ENCODE measurements at places on chromosomes 2 and 18.
A peak's percentile ranks its signal among the peaks of the same experiment; 100 is the strongest.

DNA sequence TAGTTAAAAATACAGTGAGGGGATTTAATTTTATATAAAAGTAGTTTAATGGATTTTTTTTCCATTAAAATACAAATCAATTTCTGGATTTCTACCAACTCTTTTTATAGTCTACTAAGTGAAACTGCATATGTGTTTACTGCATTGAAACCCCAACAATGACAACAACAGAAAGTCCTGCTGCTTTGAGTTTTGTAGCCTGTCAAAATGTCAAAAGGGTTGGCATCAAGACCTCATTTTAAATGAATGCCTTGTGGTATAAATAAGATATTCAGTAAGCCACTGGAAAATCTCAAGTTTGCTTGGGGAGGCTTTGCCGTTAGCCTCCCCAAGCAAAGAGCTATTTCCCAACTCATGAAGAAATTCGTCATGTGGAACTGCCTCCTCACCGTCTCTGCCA lies 440.3 kb upstream of the HNMT start:
- DNase-seq: no peak

DNA sequence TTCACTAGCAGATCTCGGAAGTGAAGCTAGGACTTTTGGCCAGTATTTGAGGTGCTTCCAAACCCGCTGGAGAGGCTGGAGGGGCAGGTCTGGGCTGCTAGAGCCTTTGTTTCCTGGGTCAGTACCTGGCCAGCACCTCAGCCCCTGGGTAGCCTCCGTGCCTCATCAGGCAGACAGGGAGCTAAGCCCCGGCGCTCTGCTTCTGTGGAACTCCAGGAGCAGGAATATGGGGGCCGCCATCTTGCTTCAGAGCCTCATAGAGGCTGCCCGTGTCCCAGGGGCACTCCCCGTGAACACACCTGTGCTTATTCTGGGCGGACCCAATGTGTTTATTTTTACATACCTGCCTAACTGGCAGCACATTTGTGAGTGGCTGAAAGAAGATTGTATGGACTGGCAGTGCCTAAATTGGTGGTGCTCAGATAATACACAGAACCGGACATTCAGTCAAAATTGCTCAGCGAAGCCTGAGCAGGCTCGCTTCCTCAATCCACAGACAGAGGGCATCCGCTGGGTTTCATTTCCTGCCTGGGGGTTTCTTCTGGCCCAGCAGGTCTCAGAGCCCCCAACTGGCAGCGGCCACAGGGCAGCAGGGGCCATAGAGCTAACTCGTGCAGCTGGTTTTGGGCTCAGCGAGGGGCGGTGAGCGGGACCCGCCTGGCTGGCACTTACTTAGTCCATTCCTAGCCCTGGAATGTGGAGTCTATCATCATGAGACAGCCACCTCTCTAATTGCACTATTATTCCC lies 176.8 kb upstream of the ALKAL2 start:
- no peak for DNase-seq

DNA sequence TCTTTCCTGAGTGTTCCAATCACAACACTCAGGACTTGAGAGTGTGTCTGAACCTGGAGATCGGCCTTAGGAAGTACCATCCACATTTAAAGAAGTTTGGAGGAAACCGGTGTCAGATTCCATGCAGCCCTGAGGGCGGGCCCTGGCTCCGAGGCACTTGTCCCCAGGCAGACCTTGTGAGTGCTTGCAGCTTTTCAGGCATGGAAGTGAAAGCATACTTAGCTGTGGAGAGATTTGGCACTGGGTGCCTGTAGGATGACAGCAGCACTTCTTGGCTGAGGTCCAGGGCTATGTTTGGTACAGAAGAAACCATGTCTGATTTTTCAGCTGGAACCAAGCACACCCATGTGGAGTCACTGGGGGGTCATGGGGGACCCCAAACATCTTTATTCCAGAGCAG lies 230.8 kb downstream of the SEPTIN10 start:
- no peak for DNase-seq

- no peak for DNase-seq
Measured at GRCh38 chr2:64273524-64274398, 129.5 kb upstream of the PELI1 start.

- DNase-seq: no peak
Measured at GRCh38 chr2:169761251-169761969, 27.8 kb downstream of the KLHL23 start.

- DNase-seq: peak; percentile 47
Measured at GRCh38 chr2:42238644-42239288, 69.6 kb downstream of the EML4 start.

GRCh38 chr18:2102022-2102421 lies 469.3 kb downstream of the METTL4 start:
- no peak for DNase-seq

GRCh38 chr18:4352746-4353551 lies 102.2 kb downstream of the DLGAP1 start:
- no peak for DNase-seq

- no peak for DNase-seq
Measured at GRCh38 chr18:1047406-1047805, 142.7 kb downstream of the ADCYAP1 start.

- no peak for DNase-seq
Measured at GRCh38 chr2:218075975-218076811, 7.1 kb downstream of the RUFY4 start.

DNA sequence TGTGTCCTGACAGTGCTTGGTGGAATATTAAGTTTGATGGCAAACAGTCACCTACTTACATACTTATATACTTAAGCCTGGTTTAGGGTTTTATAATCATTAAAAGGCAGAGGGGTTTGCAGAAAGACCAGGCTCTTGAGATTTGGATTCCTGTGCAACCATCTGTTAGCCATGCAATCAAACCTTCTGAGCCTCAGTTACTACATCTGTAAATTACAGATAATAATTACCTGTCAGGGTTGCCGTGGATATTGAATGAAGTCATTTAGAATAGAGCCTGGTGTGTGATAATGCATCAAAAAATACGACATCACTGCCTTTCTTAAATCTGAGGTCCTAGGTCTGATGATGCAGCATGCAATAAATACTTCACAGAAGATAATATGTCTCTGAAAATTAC lies 152.9 kb downstream of the ARHGAP28 start:
- DNase-seq: no peak

GRCh38 chr2:15334644-15335326 lies 226.3 kb downstream of the NBAS start:
- DNase-seq: no peak

DNA sequence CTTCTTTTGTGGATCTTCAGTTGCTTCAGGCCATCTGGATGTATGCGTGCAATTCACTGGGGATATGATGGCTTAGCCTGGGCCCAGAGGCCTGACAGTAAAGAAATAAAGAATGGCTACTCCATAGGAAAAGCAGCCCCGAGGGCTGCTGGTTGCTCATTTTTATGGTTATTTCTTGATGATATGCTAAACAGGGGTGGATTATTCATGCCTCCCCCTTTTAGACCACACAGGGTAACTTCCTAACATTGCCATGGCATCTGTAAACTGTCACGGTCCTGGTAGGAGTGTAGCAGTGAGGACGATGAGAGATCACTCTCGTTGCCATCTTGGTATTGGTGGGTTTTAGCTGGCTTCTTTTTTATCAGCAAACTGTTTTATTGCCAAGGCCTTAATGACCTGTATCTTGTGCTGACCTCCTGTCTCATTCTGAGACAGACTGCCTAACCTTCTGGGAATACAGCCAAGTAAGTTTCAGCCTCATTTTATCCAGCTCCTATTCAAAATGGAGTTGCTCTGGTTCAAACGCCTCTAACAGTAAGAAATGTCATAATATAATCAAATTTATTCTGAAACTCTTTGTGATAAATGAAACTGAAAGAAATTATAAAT lies 60.5 kb downstream of the DSEL start:
- DNase-seq: no peak

- DNase-seq: no peak
Measured at GRCh38 chr2:146349334-146349733, 1495.5 kb upstream of the ACVR2A start.

GRCh38 chr2:197149546-197149945 lies 161.0 kb downstream of the ANKRD44 start:
- no peak for DNase-seq

- no peak for DNase-seq
Measured at GRCh38 chr2:28352104-28352503, 40.6 kb upstream of the FOSL2 start.

- no peak for DNase-seq
Measured at GRCh38 chr2:214395040-214395439, 15.8 kb upstream of the VWC2L start.

DNA sequence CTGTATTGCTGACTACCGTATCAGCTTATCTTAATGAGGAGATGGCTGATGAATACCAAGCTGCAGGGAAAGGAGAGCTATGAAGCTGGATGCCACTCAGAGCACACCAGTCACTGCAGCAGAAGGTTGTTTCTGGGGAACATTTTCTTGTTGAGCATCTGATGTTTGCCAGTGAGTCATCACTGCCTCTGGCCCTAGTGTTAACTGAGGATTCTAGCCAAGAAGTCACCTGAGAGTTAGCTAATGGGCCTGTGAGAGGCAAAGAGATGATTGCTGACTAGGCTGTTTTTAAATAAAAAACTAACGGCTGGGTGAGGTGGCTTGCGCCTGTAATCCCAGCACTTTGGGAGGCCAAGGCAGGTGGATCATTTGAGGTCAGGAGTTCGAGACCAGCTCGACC lies 37.9 kb downstream of the CCDC150 start:
- DNase-seq: no peak

Data from stimulated activated CD4-positive, alpha-beta T cell treated with anti-CD3 and anti-CD28 coated beads, Interleukin-4, amount 100 ng/mL, for 24 hours (primary cell).